Coronary artery (tissue), 2 donors: ENCODE measurements at places on chromosomes 11 and 22.

DNA sequence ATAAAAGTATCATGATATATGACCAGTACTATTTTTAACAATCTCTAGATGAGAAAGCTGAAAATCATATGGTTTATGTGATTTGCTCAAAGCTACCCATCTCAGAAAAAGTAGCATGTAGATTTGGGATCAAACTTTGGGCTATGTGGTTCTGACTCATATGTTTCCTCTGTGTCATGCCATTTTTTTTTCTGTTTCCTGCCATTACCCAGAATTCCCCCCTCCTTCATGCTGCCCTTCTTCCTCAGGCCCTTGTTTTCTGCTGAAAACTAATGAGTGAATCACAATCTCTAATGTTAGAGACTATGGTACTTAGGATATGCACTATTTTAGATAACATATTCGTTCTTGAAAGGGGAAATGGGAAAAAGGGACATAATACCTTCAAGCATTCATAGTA lies 80.7 kb downstream of the JRKL start:
- DNase-seq = no peak

DNA sequence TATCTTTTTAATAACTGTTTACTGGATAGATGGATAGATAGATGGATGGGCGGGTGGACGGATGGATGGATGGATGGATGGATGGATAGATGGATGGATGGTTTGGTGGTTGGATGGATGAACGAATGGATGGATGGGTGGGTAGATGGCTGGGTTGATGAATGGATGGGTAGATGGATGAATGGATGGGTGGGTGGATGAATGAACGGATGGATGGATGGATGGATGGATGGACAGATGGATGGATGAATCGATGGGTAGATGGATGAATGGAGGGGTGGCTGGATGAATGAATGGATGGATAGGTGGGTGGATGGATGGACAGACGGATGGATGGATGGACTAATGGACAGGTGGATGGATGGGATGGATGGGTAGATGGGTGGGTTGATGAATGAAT lies 13.8 kb upstream of the SLC22A12 start:
- DNase-seq = no peak

GRCh38 chr22:50551160-50551752 lies 5.6 kb downstream of the KLHDC7B start:
- DNase-seq = no peak

DNA sequence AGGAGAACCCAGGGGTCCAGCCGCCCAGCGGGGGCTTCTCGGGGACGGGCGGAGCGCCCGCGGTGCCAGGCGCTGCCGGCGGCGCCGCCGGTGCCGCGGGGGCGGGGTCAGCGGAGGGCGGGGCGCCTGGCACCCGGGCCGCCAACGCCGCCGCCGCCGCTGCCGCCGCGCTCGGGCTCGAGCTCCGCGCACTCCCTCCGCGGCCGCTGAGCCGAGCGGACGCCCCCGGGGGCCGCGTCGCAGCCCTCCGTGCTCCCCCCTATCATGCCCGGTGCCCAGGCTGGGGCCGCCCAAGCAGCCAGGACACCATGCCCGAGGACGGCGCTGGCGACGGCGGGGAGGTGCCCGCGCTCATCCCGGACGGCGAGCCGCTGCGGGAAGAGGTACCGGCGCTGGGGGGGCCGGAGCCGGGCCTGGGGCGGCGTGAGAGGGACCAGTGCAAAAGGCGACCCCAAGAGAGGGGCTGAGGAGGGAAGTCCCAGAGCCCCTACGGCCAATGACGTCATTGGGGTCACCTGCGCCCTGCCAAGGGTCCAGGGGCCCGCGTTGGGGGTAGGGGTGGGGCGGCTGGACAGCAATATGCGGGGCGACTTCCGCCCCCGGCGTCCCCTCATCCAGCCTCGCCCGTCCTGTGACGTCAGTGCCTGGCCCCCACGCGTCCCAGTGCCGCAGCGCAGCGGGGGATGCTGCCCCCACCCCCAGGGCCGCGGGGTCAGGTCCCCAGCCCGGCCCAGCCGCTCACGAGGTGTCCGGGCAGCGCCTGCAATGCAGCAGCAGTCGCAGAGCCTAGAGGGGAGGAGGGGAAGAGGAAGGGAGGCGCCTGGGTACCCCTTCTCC lies at the start of gene TMEM151A:
TMEM151A (plus strand) TSS at position 189 of the 837 bp plus-strand sequence; CDS start at position 309, 120 bp downstream.
- DNase-seq = no peak

DNA sequence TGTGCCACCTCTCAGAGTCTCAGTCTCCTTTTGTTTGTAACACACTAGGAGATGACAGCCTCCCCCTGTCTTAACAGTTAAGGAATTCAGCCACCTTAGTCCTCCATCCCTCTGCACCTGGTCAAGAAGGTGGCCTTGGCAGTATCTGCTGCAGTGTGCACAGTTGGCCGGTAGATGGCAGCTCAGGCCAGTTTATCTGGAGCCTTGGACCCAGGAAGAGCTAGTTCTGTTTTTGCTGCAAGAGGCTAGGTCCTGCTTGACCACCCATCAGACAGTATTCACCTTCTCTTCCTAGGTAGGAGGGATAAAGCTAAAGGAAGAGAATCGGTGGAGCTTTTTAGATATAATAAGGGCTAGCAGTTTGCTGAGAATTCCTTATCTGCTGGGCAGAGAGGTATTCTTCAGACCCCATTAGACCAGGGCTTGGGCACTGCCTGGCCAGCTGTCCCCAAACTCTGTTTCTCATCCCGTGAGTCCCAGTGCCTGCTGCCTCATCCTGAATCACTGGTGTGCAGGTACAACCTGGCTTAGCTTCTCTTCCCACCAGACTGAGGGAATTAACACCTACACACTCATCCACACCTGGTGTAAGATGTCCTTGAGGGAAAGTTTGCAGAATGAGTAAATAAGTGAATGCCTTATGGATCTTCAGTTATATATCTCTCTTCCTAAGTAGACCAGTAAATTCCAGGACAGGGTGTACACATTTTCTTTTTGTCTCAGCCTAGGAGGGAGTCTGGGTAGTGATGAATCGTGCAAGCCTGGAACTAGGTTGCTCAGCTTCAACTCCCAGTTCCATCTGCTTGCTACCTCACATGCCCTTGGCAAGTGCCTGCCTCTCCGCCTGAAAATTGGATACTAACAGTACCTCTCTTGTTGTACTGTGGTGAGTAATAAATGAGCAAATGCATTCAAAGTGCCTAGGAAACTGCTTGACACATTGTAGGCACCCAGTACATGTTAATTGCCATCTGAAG lies 70.8 kb upstream of the NARS2 start:
- DNase-seq = no peak

GRCh38 chr11:117239295-117239694 lies 6.8 kb downstream of the RNF214 start:
- no peak for DNase-seq

DNA sequence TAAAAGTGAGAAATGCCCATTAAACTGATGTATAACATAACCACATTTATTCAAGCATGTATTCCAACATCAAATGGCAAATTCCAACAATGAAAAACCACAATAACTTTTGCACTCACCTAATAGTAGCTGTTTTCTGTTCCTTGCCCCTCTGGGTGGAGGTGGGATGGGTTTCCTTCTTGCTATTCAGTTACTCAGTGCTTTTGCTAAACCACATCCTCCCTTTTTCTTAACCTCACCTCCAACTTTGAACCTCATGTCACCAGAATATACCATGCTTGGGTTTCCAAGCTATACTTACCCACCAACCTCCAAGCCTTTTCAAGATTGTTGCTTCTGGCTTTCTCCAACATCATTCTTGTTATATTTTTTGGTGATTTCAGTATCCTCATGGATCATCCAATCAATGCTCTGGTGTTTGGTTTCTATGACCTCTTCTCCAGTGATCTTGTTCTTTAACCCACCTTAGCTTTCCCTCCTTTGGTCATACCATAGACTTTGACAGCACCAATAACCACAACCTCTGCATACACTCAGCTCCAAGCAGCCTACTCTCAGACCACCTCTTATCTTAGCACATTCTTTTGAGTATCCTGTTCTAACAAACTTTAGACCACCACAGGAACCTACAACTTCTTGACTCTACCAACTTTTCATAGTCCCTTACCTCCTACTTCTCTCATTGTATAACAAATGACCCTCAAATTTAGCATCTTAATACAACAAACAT lies 3.2 kb upstream of the CCDC15 start:
- no peak for DNase-seq

- no peak for DNase-seq
These were observed 6.5 kb downstream of the TMEM25 start for GRCh38 chr11:118537409-118537980.

DNA sequence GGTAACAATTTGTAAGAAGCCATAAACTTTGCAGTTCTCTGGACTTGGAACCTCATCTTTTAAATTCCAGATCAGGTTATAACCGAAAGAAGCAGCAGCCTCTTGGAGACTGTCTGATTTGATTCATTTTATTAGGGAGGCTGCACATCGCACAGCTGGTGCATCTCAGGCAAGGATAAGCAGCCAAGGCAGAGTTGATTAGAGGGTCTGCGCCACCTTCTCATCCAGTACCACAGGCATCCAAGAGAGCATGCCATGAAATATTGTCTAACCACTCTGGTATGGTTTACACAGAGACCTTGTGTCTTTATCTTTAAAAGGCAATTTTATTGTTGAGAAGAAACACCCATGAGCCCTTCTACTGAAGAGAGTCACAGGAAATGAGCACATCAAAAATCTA lies 16.2 kb upstream of the CWF19L2 start:
- DNase-seq = no peak

GRCh38 chr11:112886434-112887370 lies 74.5 kb upstream of the NCAM1 start:
- no peak for DNase-seq

- DNase-seq = no peak
These were observed 40.2 kb downstream of the ZNF195 start for GRCh38 chr11:3338569-3339339.

- DNase-seq = no peak
These were observed 763 bp upstream of the MS4A7 start for GRCh38 chr11:60377401-60378136.

GRCh38 chr11:29019960-29020683 lies 911.9 kb downstream of the METTL15 start:
- no peak for DNase-seq

DNA sequence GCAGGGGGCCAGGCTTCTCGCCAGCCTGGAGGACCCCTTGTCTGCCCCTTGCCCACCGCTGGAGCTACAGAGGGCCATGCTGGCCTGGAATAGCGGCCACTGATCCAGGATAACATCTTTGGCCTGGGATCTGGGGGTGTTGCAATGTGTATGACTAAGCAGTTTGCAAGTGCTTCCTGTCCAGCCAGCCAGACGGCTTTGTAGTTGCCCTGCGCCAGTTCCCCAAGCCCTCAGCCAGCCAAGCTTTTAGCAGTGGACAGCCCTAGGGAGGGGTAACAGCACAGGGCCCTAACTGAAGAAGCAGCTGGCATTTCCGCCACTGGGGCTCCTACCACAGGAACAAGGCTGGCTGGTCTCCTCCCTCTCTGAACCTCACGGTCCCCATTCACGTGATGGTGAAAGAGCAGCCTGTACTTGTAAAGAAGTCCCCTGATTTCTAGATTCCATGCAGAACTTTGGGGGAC lies 32.1 kb downstream of the UQCR10 start:
- peak; percentile 90 for DNase-seq
